ENCODE measurements at places on chromosomes 11 and 22. TPM values are rescaled to one million over a fixed set of nuclear protein-coding genes. Genes with fewer than 3 reads are reported as not detected.

SLC5A4 gene
- 0.41 TPM for polyA plus RNA-seq

DNA sequence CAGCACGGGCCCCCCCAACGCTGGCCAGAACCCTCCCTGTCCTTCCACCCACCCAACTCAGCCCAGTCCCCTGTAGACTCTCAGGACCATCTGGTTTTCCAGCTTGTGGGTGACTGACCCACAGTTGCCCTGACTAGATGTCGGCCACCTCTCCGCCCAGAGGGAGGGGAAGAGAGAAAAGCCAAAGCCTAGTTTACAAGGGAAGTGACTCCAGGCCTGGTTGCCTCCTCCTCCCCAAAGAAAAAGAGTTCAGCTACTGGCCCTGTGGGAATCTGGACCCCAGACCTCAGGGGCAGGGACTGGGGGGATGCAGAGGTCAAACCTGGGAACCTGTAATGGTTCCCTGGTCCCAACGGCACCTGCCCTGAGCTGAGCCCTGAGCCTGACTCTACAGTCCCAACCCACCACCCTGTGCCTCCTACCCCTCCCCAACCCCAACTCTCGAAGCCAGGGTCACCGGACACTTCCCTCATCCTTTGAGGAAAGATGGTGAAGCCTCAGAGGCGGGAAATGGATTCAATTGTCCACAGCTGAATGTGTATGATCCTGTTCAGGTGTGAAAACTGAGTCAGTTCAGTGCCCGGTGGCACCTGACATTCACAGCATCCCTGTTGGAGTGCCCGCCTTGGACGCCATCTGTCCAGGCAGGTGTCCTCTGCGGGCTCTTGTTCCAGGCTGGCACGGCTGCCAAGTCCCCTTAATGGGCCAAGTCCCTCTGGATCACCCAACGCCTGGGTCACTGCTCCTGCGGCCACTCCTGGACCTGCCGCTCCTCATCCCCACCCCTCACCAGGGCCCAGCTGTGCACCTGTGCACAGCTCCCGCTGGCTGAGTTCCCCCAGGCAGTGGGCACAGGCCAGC is 21.0 kb upstream of the WNT7B start:
- no peak for DNase-seq

CHORDC1 gene
- polyA plus RNA-seq: 35.1 TPM

DNA sequence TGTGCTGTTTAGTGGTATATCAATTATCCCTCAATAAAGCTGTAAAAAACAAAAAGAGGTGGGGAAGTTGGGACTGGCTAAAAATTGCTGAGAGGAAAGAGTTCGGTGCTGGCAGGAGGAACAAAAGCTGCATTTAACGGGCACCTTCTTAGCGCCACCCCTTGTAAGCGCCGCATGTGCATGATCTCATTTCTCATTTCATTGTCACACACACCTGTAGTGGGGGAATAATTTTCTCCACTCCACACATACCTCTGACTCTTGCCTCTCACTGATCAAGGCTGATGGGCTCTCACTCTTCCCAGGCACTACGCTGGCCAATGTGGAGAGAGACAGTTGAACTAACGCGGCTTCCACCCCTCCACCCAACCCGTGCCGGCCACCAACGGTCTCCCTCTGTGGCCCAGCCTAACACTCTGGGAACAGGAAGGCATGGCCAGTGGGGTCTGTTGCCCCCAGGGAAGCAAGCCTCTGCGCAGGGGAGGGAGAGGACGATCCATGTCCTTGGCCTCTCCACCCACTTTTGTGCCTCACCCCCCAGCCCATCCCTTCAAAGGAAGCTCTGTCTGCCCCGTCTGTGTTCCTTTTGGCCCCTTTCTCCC is 186.7 kb upstream of the SYT13 start:
- no peak for DNase-seq

DNA sequence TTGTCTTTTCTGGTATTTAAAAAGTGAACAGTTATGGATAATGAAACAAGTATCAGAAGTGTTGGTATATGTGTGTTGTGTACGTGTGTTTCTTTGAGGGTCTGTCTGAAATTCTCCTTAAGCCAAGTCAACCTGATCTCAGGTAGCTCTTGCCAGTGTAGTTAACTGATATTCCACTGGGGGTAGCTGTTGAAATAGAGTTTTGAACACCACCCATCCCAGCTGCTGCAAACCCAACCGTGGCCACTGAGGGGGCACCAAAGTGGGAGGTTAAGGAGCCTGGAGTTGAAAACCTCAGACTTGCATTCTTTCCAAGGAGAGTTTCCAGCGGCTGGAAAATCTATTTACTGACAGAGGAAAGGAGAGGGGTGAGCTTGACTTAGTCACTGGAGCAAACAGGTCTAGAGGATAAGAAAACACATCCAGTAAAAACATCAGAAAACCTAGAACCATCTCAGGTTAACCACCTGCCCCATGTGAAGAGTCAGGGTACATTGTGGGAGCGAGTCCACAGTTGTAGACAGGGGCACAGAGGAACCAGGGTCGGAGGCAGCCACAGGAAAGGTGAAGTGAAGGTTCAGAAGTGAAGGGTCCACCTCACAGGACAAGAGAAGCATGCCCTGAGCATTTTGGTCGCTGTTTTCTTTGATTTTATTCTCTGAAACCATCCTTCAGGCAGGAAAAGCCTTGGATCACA is 8.8 kb upstream of the CUL5 start:
- DNase-seq: peak; percentile 24

DNA sequence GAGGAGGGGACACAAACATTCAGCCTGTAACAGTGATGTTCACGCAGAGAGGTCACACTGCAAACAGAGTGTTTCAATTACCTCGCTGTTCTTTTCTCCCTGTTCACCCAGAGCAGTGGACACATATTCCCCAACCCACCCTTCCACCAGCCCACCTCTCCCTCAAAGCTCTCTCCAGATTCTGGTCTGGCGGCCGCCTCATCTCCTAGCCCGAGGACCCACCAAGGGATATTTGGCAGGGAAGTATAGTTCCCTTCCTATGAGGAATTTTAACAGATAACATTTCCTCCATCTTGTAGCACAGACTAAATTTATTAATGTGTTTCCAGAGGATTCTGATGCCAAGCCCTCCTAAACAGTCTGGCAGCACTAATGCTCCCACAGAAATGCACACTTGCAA is 111.0 kb upstream of the LMO1 start:
- DNase-seq: no peak

GRCh38 chr22:33887173-33887572 is 33.1 kb downstream of the LARGE1 start:
- DNase-seq: no peak
